ENCODE measurements at places on chromosomes 2 and 18.

DNA sequence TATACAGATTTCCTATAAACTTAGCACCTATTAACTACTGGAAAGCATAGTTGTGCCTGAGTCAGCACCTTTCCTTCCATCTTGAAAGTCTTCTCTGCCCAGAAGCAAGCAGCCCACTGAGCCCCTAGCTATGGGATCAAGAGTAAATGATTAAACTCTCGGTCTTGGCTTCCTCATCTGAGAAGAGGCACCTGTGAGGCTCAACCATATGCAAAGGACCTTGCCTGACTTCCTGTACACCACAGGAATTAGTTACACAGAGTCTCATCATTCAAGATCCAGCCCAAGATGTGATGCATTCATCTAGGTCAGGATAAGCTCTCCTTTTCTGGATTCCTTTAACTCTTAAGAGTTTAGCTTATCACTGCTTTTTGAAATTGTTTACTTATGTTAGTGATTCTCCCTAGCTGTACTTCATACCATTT is 96.0 kb downstream of the CDH2 start:
- no peak for DNase-seq

GRCh38 chr18:42131066-42131929 is 176.3 kb downstream of the PIK3C3 start:
- DNase-seq = no peak

DNA sequence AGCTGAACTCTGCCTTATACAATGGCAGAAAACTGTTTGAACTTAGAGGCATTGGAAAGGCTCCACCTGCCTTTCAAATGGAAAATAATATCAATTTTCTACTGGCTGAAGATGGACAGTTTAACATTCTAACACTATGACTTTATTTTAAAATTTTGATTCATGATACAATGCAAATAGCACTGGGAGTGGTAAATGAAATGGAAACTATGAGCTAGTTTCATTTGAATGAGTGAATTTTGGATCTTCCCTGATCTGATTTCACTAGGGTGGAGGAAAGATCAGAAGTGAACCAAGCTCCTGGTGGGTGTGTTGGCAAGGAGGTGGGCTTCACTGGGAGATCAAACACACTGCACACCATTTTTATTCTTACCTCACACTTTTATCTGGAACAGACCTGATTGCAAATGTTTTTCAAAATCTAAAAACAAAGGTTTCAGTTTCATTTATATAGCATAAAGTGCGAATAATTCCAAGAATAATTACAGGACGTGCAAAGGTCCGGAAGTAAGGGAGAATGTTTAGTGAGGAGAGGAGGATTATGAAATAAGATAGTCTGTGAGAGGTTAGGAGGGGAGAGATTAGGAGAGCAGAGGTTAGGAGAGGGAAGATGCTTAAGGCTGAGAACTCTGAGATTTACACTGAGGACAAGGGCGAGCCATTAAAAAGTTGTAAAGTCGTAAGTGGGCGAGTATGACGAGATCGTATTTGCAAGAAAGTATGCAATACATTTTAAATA is 18.6 kb upstream of the MBP start:
- no peak for DNase-seq

DNA sequence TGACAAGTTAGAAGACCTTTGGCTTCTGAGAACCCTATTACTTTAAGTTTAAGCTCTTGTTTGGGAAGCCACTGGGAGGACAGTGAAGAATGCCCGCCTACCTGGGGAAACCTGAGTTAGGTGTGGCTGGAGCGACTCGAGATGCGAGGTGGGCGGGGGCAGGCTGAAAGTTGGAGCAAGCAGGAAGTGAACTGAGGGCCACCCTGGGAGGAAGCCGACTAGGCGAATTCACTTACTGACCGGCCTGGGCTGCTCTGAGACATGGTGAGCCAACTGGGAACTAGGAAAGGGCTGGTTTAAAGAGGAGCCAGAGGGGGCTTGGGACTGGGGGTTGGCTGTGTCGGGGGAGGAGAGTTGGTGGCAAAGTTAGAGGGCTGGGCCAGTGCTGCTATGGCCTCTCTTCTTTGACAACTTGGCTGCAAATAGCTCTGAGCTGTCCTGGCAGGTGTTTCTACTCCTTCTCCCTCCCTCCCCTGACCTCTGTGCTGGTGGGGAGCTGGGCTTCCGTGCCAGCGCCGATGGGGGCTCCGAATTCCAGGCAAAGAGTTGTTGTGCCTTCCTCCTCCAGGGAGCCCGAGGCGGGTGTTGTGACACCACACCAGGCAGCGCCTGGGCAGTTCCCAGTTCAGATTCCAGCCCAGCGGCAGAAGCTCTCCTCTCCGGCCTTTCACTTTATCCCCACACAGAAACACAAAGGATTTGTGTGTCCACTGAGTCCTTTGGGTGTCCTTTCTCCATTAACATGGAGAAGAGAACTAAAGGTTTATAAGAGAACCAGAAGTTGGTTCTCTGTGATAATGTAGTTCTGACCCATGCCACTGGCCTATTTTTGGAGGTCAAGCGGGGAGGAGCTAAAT is at the start of gene VAMP8:
TSS of gene VAMP8 (plus strand) at position 201 of the 857 bp plus-strand sequence. CDS start at position 262, 61 bp downstream.
- peak; percentile 79 for DNase-seq

DNA sequence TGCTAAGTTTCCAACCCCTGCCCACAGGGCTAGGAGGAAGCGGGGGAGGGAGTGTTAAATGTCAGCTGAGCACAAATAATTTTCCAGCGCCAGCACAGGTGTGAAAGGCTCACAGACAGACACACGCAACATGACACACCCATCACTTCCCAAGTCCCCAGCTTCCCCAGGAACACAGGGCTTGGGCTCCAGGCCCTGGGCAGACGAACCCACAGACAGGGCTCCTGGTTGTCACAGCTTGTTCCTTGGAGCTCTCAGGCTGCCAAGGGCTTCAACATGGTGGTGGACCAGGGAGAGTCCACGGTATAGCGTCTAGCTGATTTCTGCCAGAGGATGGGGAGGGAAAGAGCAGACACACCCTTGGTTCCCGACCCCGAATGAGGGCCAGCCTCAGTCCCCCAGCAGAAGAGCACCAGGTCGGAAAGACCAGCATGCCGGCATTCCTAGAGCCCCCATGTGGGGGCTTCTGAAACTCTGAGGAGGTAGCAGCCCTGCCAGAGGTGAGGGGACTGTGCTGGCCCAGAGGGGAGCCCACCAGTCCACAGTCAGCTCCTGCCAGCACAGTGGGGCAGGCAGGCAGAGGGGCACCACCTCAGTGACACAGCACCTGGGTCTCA is 1.9 kb downstream of the DUSP2 start:
- DNase-seq = no peak

GRCh38 chr2:134244086-134244485 is 9.8 kb upstream of the MGAT5 start:
- DNase-seq = no peak

Data from GM13976 (cell line).